ENCODE measurements at places on chromosomes 2 and 18.

DNA sequence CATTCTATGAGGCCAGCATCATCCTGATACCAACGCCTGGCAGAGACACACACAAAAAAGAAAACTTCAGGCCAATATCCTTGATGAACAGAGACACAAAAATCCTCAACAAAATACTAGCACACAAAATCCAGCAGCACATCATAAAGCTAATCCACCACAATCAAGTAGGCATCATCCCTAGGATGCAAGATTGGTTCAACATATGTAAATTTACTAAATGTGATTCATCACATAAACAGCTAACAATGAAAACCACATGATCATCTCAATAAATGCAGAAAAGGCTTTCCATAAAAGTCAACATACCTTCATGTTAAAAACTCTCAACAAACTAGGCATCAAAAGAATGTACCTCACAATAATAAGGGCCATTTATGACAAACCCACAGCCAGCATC is 65.3 kb downstream of the WDPCP start:
- no peak for DNase-seq

- DNase-seq, result no peak
Measured at GRCh38 chr2:240814946-240815760, 4.9 kb downstream of the KIF1A start.

DNA sequence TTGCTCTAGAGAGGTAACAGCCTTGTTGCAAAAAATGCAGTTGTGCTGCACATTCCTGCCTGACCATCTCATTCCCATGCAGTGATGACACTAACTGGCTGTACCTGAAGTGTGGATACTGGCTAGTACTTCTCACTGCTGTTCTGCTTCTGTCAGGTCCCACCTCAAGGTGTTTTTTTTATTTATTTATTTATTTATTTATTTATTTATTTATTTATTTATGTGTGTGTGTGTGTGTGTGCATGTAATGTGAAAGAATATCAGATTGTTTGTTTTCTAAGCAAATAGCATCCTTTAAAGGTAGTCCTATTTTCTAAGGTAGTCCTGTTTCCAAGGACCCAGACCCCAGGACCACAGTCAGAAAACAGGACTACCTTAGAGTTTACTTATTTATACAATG is 87.2 kb upstream of the SYT4 start:
- no peak for DNase-seq

DNA sequence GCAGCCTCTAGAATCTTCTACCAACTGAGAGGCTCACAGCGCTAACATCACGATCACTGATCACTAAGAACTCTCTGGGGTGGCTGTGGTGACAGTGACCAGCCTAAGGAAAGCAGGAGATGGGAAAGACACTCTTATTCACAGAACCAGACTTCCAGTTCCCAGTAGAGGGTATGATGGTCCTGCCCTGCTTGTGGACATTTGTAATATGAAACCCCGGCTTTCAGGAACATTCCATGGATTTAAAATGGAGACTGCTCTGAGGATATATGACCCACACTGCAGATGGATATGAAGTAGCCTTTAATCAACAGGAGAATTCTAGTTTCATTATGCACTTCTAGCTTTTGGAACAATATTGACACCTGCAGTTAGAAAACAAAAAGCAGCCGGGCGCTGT is 131.8 kb downstream of the AFF3 start:
- DNase-seq, result no peak

GRCh38 chr2:199485732-199486335 is 28.1 kb upstream of the SATB2 start:
- peak; percentile 20 for DNase-seq

DNA sequence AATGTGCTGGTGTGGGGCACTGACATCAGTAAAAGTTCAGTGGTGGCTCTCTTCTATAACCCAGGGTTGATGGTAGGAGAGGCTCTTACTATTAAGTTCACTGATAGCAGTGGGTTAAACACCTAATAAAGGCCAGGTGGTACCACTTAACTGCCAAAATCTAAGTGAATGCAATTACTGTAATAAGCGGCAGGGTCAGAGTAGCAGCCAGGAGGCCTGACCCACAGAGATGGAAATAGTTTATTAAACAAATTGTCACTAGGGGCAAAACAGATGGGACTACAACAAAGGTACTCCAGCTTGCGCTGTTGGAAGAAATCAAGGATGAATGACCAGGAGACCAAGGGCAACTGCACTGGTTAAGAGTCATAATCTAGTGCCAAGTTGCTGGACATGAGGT is 26.6 kb downstream of the ZSWIM2 start:
- no peak for DNase-seq

- DNase-seq, result no peak
Measured at GRCh38 chr2:20663196-20664070, 3.5 kb upstream of the GDF7 start.

DNA sequence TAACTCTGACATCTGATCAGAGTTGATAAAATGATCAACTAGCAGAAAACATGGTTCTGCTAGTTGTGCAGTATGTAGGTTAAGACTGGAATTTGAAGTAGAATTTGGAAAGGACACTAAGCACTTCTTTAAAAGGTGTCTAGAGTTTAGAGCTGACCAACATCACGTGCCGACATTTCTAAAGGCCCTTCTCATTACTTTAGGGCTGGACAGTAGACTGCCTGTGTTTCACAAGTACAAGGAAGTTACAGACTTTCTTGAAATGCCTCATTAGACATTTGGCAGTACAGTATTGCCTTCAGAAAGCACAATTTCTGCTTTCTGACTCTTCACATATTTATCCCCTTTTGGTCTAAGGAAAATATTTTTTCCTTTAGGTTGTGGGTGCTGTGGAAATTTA is 255.3 kb downstream of the ZNF385B start:
- DNase-seq, result no peak

GRCh38 chr18:42606886-42607495 is 508.5 kb downstream of the RIT2 start:
- DNase-seq, result no peak

DNA sequence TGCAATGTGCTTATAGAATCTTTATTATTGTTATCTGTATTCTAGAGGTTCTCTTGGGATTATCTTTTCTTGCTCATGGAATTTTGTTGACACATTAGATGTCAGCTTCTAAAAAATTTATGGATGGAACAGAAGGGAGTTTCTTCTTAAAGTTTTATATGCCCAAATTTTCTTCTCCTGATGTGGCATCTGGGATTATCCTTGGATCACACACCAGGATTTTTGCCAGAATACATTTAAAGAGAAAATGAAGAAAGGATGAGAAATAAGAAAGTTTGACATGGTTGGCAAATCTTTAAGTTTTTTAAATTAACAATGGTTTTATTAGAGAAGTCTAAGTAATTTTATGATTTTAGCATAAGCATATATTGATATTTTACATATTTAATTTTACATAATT is 706.7 kb upstream of the TMEFF2 start:
- no peak for DNase-seq

All from AG09319 (cell line).